GM12878 (cell line): ENCODE measurements at places on chromosomes 16 and 17. TPM values are rescaled to one million over a fixed set of nuclear protein-coding genes. Genes with fewer than 3 reads are reported as not detected.

- DNase-seq = no peak
Observed at GRCh38 chr17:39781031-39781860, 43.5 kb downstream of the GRB7 start.

DNA sequence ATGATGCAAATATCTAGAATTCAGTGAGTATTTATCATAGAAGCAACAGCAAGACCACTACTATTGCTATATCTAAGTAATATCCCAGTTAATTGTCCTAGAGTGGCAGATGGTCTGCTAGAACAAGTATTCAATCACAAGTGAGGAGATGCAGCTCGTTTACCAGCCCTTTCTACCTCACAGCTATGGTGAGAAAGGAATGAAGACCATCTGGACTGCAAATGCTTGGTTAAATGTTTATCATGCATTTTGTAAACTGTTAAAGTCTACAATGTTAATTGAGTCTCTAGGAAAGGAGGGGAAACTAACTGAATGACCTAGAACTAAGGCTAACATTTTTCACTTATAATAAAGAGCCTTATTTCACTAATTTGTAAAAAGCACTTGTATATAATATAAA is 52.5 kb downstream of the CNOT1 start:
- DNase-seq = no peak

DNA sequence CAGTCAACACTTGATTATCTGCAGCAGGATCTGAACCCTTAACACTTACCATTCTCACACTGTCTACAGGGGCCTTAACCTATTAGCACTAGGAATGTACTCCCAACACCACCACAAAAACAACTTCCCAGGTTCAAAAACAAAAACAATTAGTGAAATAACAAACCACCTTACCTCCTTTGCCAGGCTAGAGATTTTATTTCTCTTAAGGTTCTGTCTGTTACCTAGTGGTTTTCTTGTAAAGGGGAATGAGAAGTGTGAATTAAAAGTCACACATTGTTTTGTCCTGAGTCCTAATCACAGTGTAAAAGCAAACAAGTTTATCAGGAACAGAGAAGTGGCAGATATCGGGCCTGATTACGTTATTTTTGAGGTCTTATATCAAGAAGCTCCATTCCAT is 9.7 kb downstream of the SMARCE1 start:
- DNase-seq = no peak

The SHBG gene
- not detected in 2 replicates for total RNA-seq

The ATXN1L gene
- 13.9 and 14.6 TPM in 2 replicates for total RNA-seq
